ENCODE measurements at places on chromosomes 4 and X. TPM values are rescaled to one million over a fixed set of nuclear protein-coding genes. Genes with fewer than 3 reads are reported as not detected.

MUC7 gene
- total RNA-seq, result not detected

GRCh38 chr4:7108660-7109059 lies 40.8 kb upstream of the GRPEL1 start:
- DNase-seq, result no peak

DNA sequence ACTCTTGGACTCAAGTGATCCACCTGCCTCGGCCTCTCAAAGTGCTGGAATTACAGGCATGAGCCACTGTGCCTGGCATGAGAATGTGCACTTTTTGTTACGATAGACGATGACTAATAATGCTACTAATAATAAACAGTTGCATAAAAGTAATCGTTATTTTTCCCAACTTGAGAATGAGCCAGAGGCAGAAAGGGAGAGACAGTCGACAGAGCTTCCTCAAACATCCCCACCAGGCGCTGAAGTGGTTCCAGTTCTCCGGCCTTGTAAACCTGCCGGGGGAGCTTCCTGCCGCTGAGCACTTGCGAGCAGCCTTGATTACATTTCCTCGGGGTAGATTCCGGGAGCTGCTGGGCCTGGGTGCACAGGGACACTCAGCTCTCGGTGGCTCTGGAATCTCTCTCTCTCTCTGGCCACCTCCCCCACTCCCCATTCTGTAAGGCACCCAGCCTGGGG lies 8.9 kb upstream of the HTRA3 start:
- DNase-seq, result no peak

- DNase-seq, result peak; percentile 17
Measured at GRCh38 chrX:84729809-84730208, 227.6 kb upstream of the HDX start.
